Stimulated activated CD4-positive, alpha-beta T cell treated with anti-CD3 and anti-CD28 coated beads, Interleukin-1b, Interleukin-23, amount 100 ng/mL, for 4 hours (primary cell): ENCODE measurements at places on chromosomes 5 and 9.

DNA sequence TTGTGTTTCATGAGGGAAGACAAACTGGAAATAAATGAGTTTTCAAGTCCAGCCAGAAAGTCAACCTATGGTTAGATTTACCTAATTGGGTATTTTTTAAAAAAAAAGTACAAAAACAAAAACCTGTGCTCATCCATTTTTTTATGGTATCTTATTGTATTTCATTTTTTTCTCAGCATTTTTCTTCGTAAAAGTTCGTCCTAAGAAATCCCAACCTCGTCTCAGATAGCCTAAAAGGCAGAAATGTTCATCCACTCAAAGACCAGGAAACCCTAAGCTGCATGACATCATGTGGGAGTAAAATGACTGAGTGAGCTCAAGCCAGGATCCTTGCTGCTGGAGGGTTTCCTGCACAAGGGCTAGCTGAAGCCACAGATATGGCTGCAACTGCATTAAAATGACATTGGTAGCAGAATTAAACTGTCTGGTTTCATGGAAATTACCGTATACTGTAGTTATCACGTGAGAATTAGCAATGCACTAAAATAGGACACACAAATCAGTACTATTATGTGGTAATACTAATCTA, 70.4 kb downstream of the NFIB start:
- DNase-seq = no peak

DNA sequence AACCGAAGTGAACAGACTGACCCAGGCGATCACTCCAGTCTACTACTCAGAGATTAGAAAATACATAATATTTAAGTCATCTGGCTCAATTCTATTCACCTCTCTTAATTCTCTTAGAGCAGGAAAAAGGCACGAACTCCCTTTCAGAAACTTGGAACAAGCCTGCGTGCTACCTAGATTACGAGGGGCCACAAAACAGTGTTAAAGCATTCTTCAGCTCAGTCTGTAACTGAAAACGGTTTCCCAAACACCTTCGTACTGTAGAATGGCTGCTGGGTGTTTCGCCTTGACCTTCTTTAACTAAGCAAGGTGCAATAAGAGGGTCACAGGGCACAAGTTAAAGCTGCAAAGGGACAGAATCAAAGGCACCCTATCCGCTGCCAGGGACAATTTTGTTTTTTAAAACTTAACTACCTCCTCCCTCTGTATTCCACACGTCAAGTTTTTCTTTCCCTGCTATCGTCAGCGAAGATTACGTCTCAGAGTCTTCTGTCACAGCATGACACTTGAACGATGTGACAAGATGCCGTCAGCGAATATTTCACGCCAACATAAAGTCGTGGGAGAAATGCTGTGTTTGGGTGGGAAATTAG, 687 bp downstream of the LYSMD3 start:
- DNase-seq = peak; percentile 0

DNA sequence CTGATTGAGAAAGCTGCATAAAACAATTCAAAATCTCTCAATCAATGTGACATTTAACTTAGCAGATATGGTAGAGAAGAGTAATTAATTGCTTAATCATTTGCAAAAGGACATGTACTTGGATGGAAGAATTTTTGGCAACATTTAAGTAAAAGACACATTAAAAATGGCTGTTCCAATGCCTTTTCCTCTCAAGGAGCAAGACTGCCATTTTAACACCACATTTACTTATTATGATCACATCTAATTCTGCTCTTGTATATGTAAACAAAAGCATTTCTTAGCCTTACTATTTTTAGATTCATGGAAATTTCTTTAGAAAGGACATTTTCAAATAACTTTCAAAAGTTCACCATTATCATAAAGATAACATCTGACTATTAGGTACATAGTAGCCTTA, 360.0 kb downstream of the HINT1 start:
- DNase-seq = no peak

DNA sequence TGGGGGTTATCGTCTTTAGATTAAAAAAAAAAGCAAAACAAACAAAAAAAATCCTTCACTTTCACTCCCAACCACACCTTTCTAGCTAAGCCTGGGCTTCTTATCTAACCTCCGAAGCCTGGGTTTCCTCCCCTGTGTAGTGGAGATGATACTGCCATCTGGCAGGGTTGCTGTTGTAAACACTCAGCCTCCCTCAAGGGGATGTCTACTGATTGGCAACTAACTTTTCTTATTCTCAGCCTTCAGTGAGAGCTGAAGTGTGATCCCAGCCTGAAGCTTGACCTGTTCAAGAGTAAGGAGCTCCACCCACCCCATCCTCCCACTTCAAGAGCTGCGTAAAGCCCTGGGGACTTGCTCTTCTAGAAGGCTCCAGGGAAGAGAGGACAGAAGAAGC, 21.5 kb upstream of the WWC1 start:
- DNase-seq = no peak

- DNase-seq = no peak
Observed at GRCh38 chr5:68170826-68171558, 44.6 kb upstream of the PIK3R1 start.
